ENCODE measurements at places on chromosomes 7 and 10.

GRCh38 chr10:47079204-47079580 lies 168.0 kb downstream of the PTPN20 start:
- DNase-seq, result no peak

- DNase-seq, result no peak
These were observed 9.8 kb upstream of the GPR37 start for GRCh38 chr7:124775422-124775821.

DNA sequence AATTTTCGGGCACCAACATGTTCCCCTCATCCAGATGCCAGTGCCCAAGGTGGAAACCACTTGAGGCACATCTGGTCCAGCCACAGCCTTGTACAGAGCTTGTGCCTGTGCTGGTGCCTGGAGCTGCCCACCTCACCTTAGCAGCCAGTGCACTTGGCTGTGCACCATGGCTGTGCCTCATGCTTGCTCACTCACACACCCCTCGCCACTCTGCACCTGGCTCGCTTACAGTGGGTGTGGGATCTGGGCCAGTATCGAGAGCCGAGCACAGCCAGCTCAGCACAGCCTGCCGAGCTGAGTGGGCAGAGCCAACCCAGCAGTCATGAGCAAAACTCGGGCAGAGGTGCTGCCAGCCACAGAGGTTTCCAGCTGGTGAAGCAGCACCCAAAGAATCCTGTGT lies 139.9 kb upstream of the NUPR2 start:
- DNase-seq, result no peak

GRCh38 chr10:103842605-103843004 lies 12.8 kb downstream of the SH3PXD2A start:
- no peak for DNase-seq

DNA sequence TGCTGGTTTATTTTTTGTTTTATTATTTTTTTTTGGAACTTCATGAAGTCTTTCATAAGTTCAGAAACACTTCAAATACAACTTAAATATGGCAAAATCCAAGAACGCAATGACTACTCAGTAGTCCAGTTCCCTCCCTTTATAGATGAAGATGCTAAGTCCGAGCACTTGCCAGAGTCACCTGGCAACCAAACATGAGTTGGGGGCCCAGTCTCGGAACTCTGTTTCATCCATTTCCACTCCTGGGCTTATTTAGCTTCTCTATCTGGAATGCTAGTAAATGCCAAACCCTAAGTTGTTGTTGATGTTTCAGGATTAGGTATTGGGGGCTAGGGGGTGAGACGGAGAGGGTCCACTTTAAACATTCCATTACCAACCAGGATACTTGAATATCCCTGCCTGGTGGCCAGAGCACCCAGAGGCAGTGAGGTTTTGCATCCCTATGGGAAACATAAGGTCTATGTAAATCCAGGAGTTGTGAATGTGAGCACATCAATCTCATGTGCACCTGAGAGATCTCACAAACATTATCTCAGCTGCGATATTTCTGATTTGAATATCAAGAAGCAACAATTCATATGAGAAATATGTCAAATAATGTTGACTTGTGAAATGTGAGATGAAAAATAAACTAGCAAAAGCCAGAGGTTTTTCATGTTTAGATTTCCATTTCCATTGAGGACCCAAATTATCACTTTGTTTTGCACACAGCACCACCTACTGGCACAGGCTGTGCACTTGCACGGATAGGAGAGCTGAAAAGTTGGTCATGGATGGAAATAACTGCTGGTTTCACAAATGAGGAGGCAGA lies 129.3 kb downstream of the PKD1L1 start:
- peak; percentile 58 for DNase-seq

DNA sequence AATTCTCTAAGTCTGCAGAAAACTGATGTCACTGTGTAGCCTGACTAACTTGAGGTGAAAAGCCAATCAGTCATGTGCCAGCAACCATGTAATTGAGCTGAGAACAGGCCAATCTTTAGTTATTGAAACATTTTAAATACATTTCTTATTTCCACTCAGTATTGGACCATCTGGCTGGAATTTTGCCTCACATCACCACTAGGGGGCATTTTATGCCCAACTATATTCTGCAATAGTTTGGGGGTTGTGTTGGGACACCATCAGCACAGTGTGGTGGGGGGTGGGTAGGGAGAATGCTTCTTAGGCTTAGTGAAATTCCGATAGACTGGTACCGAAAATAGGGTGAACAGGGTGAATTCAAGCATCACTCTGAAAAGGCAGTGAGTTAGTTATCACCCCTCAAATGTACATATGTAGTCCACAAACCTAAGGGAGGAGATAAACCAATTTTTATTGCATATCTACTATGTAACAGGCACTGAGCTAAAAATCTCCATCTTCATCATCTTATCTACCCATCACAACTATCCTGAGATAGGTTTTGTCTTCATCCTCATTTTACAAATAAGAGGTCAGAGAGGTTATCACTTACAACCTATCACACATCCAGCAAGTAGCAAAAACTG lies 17.8 kb downstream of the NPSR1 start:
- DNase-seq, result peak; percentile 10

- DNase-seq, result no peak
These were observed 37.1 kb upstream of the ZRANB1 start for GRCh38 chr10:124904796-124905195.

DNA sequence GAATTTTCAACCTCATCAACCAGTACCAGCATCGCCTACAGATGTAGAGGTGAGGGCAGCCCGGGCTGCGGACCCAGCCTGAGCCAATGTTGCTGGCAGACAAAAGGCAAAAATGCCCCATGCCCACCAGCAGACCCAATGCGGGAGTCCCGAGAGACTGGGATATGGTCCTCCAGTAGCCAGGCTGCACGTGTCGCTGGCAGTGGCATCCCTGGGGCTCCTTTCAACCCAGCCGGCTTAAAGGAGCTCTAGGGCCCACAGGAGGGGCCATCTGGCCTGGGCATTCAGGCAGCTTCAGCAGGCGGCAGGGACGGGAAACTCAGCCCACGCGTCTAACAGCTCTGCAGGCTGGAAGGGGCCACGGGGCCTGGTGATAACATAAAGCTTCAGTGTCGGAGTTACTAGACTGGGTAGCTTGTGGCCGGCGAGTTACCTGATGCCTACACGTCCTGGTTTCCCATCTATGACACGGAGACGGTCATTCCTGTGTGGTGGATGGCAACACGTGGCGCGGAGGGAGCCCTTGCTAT lies 70.7 kb downstream of the PROSER2 start:
- DNase-seq, result no peak

- DNase-seq, result no peak
These were observed 697.8 kb downstream of the GATA3 start for GRCh38 chr10:8752146-8752843.

GRCh38 chr10:95356-96115 lies 39.7 kb upstream of the ZMYND11 start:
- DNase-seq, result no peak

- DNase-seq, result no peak
These were observed 46.0 kb downstream of the FOXK1 start for GRCh38 chr7:4727914-4728705.

DNA sequence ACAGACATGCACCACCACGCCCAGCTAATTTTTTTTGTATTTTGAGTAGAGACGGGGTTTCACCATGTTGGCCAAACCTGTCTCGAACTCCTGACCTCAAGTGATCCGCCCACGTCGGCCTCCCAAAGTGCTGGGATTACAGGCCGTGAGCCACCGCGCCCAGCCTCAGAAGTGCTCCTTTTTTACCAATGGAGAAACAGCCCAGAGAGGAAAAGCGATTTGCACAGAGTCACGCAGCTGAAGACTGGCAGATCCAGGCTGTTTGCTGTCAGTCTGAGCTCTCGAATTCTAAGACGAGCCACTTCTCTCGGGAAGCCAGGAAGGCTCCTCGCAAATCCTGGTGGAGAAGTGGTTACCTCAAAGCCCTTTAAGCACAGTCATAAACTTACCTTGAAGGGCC lies 57.4 kb upstream of the SDK1 start:
- DNase-seq, result no peak

DNA sequence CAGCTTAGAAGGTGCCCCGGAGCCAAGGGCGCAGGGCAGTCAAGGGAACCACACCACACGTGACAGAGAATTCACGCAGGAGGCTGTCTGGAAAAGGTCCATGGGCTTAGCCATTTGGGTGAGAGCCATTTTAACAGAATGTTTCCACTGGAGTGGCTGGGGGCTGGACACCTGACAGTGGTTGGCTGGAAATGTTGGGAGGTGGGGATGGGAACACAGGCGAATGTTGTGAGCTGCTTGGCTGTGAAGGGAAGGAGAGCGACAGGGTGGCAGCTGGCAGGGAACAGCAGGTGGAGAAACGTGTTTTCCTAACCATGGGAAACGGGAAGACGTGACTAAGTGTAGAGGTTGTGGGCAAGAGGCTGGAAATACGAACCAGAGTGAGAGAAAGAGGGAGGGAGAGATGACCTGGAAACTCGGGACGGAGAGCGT lies 100.5 kb upstream of the ZNF32 start:
- no peak for DNase-seq

DNA sequence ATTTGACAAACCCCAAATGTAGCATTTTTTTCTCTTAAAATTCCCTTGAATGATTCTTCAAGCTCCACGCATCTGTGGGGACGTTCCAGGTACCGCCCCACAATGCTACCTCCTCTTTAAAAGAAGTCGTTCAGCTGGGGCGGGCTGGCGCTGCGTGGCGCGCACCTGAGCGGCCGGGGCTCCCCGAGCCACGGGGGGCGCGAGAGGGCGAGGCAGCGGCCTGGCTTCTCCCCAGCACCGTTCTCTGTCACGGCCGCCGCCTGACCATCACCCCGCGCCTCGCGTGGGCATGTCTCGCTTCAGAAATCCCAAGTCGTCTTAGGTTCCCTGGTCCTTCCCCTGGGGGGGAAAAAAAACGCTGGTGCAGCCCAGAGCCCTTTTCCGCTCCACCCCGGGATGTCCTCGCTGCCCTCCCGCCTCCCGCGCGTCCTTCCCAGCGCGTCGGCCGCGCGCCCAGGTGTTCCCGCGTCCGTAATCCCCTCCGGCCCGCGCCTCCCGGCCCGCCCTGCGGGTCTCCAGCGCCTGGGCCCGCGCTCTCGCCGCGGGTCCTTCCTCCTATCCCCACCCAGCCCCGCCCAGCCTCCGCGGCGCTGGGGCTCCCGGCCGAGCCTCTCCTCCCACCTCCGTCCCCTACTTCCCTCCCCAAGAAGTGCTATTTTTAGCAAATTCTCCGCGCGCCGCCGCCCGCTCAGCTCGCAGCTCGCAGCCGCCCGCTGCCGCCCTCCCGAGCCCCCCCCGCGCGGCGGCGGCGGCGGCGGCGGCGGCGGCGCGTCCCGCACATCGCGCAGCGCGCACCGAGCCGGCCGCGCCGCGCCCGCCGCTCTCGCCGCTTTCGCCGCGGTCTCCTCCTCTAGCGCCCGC lies 58.7 kb upstream of the PRPS1L1 start:
- DNase-seq, result peak; percentile 75

- DNase-seq, result no peak
These were observed 1.2 kb upstream of the AHR start for GRCh38 chr7:17297243-17297642.

DNA sequence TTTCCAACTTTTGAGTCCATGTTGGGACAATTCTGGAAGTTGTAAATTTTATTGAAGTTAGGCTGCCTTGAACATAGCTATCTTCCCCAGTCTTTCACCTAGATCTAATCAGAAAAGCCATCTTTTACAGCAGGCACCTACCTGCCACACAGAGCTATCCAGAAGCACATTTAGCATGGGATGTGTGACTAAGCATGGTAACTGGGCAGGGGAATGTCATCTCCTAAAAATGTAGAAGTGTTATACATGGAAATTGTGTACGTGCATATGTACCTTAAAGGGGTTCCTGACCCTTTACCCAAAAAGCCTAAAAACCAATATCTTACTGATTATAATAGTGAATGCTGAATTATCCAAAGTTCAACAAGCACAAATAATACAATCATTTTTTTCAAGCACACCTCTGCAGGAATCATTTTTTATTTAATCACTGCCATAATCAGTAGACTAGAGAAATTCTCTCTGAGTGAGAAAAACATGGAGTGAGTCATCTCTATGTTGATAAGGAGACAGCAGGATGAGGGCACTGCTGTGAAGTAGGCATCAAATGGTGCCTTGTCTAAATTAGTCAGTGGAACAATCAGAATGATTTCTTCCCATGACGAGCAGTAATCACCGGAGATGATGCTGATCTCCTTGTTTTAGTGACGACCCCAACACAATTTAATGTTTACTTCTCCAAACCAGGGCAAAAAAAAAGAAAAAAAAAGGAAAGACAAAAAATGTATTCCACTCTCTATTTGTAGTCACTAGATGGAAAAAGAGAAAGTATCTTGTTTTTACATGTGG lies 75.9 kb downstream of the SORBS1 start:
- no peak for DNase-seq

DNA sequence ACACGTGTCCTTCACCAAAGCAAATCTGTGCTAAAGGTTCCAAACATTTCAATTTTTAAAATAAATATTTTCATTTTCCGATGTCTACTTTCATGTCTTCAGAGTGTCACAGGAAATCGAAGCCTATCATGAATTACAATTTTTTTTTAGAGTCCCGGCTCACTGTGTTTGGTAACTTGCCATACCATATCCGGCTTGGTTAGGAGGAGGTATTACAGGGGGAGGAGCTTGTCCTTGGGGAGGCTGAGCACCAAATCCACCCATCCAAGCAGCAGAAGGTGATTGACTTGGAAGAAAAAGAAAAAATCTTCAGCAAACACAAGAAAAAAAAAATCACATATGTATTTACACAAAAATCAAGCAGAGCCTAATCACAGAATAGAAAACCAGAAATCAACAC lies 21.3 kb downstream of the TIAL1 start:
- no peak for DNase-seq

DNA sequence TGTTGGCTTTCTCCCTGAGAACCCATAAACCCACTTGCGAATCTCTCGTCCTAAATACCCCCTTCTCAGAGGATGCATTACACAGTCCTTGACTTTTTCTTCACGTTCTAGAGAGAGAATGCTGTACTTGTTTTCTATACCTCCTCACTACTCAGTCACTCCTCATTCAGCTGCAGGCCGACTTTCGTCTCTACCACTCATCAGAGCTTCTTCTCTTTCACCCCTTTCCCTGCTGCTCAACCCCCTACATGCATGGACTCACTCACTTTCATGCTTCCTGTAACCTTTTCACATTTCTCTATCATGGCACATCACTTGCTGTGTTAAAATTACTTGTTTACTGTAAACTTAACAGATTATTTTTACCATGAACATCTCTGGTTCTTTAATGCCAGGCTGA lies 19.8 kb downstream of the MDFIC start:
- DNase-seq, result no peak

GRCh38 chr10:95531058-95531809 lies 29.9 kb downstream of the SORBS1 start:
- DNase-seq, result no peak

- peak; percentile 71 for DNase-seq
These were observed 17.4 kb downstream of the IRF5 start for GRCh38 chr7:128954830-128955802.

DNA sequence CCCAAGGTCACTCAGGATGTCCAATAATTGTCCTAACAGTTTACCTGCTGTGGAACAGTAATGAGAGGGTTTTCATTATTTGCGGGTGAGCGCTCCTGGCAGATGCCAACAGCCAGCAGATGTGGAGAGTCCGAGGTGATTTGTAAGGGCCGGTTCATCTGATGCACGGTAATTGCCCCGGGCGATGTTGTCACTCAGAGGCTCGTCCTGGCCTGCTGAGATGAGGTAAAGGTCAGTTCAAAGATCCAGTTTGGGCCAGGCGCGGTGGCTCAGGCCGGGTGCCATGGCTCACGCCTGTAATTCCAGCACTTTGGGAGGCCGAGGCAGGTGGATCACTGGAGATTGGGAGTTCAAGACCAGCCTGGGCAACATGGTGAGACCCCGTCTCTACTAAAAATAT lies 16.9 kb downstream of the LHPP start:
- DNase-seq, result no peak

Measured in NCI-H1417 (cell line).